ENCODE measurements at places on chromosomes 7 and 10. TPM values are rescaled to one million over a fixed set of nuclear protein-coding genes. Genes with fewer than 3 reads are reported as not detected.

SAP25 gene
- total RNA-seq = 47.4 TPM

POU6F2 gene
- total RNA-seq = not detected

NKX1-2 gene
- not detected for total RNA-seq

LRRTM3 gene
- not detected for total RNA-seq

ZDHHC4 gene
- total RNA-seq = 20.4 TPM

WNT16 gene
- total RNA-seq = not detected

XRCC2 gene
- total RNA-seq = 1.1 TPM

ZNF394 gene
- total RNA-seq = 224 TPM

PTF1A gene
- total RNA-seq = not detected

DNA sequence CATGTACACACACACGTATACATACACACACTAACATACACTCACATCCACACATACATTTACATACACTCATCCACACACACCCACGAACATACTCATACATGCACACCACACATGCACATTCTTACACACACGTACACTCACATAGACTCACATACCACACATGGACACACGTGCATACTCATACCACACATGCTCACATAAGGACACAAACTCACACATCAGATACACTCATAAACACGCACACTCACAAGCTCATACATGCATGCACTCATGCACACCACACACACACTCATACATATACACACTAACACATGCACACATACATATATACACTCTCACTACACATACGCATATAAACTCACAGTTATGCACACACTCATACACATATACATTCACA lies 1.2 kb upstream of the CALN1 start:
- H3K36me3 ChIP-seq = no peaks in the 10 kb centered on the region
- H3K4me1 ChIP-seq = no peaks in the 10 kb centered on the region
- no peak overlapping the region for H3K4me3 ChIP-seq

- no peak overlapping the region for H3K4me3 ChIP-seq
- no peaks in the 10 kb centered on the region for H3K27me3 ChIP-seq
- no peak for DNase-seq
- H3K4me1 ChIP-seq = no peaks in the 10 kb centered on the region
Observed at GRCh38 chr10:111762114-111762513, 421.5 kb downstream of the GPAM start.

DNA sequence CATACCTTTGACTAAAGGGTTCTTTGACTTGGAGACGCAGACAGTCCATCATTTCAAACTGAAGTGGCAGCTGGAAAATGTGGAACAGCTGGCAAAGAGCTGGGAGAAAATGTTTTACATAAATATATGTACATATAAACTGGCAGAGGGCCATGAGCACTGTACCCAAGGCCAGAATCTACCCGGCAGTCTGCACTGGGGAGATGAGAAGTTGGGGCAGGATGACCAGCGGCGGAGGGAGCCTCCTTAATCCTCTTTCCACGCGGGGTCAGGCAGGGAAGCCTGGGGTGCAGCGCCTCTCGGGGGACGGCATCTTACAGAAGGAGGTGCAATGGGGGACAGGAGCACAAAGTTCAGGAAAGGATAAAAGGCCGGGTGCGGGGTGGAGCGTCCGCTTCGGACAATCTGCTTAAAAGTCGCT lies 1.3 kb downstream of the GLI3 start:
- peaks cover 35% of the 10 kb centered on the region for H3K27me3 ChIP-seq
- no peak for DNase-seq
- H3K4me3 ChIP-seq = no peak overlapping the region
- no peaks in the 10 kb centered on the region for H3K36me3 ChIP-seq
- peaks cover 11% of the 10 kb centered on the region for H3K4me1 ChIP-seq

DNA sequence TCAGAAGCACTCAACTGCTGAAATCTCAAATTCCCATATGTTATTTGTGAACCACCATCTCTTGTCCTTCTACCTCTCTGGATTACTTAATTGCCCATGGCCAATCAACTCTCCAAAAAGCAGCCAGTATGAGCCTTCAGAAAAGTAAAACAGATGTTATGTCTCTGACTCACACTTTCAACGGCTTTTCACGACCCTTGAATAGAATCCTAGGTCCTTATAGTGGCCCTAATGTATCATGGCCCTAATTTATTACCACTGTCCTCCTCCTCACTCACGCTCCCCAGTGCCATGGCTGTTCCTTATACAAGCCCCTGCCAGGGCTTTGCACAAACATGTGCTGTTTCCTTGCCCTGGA lies 20.0 kb downstream of the ZNF438 start:
- no peaks in the 10 kb centered on the region for H3K4me1 ChIP-seq
- H3K27me3 ChIP-seq = no peaks in the 10 kb centered on the region
- no peak overlapping the region for H3K4me3 ChIP-seq

GRCh38 chr7:39527296-39527695 lies 38.9 kb upstream of the YAE1 start:
- no peaks in the 10 kb centered on the region for H3K4me1 ChIP-seq
- no peak overlapping the region for H3K27ac ChIP-seq
- no peak overlapping the region for H3K4me3 ChIP-seq
- H3K27me3 ChIP-seq = peaks cover 6% of the 10 kb centered on the region
- DNase-seq = no peak

- H3K36me3 ChIP-seq = peaks cover 45% of the 10 kb centered on the region
- DNase-seq = no peak
- H3K27ac ChIP-seq = no peak overlapping the region
- no peaks in the 10 kb centered on the region for H3K27me3 ChIP-seq
Observed at GRCh38 chr7:2217716-2218443, 14.9 kb downstream of the MAD1L1 start.

- no peaks in the 10 kb centered on the region for H3K4me1 ChIP-seq
- H3K4me3 ChIP-seq = no peak within 1 kb of the TSS
- no peak for DNase-seq
Observed at GRCh38 chr10:100519311-100520051, at the start of gene SEC31B. SEC31B (minus strand) TSS chr10:100519861; CDS start chr10:100516952, 2,909 bp downstream.

DNA sequence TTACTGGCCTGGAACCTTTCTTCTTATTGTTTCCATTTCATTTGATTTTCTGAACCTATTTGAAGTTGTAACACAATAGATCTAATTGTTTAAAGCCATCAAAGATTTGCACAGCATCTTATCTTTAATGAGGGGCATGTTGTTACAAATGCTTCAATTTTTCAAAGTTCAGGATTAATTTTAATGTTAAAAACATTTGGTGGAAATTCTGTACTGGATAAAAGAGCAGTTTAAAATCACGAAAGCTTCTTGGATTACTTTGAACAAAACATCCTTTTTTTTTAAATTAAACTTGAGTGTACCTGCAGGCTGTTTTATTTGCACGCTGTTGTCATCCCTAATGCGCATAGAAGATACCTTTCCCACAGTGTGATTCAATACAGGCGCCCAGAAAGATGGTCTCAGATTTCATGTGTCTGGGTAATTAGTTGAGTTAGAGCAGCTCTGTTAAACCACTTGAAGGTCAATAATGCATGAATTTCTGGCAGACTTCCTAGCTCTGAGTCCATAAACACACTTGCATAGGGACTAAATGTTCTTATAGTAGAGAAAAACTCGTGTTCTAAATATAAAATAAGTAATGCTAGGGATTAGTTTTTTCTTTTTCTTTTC lies 29.3 kb upstream of the DDX50 start:
- DNase-seq = no peak
- H3K4me3 ChIP-seq = no peak overlapping the region
- H3K4me1 ChIP-seq = no peaks in the 10 kb centered on the region
- H3K27me3 ChIP-seq = no peaks in the 10 kb centered on the region
- H3K36me3 ChIP-seq = no peaks in the 10 kb centered on the region
- H3K27ac ChIP-seq = no peak overlapping the region

DNA sequence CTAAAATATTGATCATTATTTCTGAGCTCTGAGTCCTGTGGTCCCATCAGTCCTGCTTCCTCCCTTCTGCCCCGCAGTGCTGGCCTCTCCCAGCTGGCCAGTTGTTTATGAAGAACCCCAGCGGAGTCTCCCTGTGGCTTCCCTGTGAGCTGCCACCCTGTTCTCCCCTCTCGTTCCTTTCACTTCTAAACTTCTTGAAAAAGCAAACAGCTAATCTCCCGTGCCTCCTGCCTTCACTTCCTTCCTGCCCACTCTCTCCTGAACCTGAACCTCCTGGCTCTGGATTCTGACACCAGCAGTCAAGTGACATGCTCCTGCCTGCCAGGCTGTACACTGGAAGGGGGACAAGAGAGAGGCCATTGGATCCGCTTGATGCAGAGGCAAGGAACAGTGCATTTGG lies 63.7 kb upstream of the ZPBP start:
- H3K4me1 ChIP-seq = peaks cover 12% of the 10 kb centered on the region
- no peak overlapping the region for H3K4me3 ChIP-seq
- no peak overlapping the region for H3K27ac ChIP-seq
- no peaks in the 10 kb centered on the region for H3K27me3 ChIP-seq
- peak; percentile 27 for DNase-seq

DNA sequence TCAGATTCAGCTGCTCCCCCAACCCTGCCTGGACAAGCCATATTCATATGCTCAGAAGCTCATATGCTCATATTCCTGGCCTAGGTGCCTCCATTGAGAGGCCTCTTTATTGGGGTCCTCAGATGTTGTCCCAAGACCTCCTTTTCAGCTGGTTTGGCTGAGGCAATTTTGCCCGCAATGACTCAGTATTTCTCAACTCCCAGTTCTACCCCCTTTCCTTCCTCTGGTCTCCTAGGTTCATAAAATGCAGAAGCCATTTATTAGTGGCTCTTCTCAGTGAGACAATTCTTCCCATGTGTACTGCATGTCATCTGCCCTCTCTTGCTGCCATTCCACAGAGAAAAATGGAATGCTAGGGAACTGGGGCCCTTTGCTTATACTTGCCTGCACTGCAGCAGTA lies 110.7 kb downstream of the INHBA start:
- H3K27ac ChIP-seq = no peak overlapping the region
- no peaks in the 10 kb centered on the region for H3K36me3 ChIP-seq
- H3K4me1 ChIP-seq = no peaks in the 10 kb centered on the region
- H3K4me3 ChIP-seq = no peak overlapping the region
- H3K27me3 ChIP-seq = no peaks in the 10 kb centered on the region
- no peak for DNase-seq

- peak overlapping the region; percentile 98 for H3K27ac ChIP-seq
- peak overlapping the region; percentile 72 for H3K4me3 ChIP-seq
- H3K27me3 ChIP-seq = no peaks in the 10 kb centered on the region
- peaks cover 59% of the 10 kb centered on the region for H3K4me1 ChIP-seq
- peak; percentile 18 for DNase-seq
Observed at GRCh38 chr10:3873728-3874461, 88.9 kb upstream of the KLF6 start.

- peaks cover 9% of the 10 kb centered on the region for H3K36me3 ChIP-seq
- DNase-seq = peak; percentile 66
- H3K27me3 ChIP-seq = no peaks in the 10 kb centered on the region
- peak overlapping the region; percentile 93 for H3K27ac ChIP-seq
- H3K4me3 ChIP-seq = peak overlapping the region; percentile 94
Observed at GRCh38 chr10:11164803-11165590, 147.3 kb downstream of the CELF2 start.

- peaks cover 51% of the 10 kb centered on the region for H3K4me1 ChIP-seq
- H3K27me3 ChIP-seq = no peaks in the 10 kb centered on the region
- peaks cover 5% of the 10 kb centered on the region for H3K36me3 ChIP-seq
- no peak overlapping the region for H3K27ac ChIP-seq
- DNase-seq = no peak
Observed at GRCh38 chr7:5831196-5831595, 49.4 kb upstream of the OCM start.

- no peaks in the 10 kb centered on the region for H3K36me3 ChIP-seq
- no peaks in the 10 kb centered on the region for H3K4me1 ChIP-seq
- no peak for DNase-seq
- no peak overlapping the region for H3K27ac ChIP-seq
Observed at GRCh38 chr7:50502947-50503346, 52.8 kb upstream of the FIGNL1 start.

GRCh38 chr7:8251195-8251594 lies 10.8 kb downstream of the ICA1 start:
- no peak overlapping the region for H3K4me3 ChIP-seq
- peaks cover 29% of the 10 kb centered on the region for H3K27me3 ChIP-seq
- H3K4me1 ChIP-seq = no peaks in the 10 kb centered on the region
- no peak overlapping the region for H3K27ac ChIP-seq
- no peak for DNase-seq
- no peaks in the 10 kb centered on the region for H3K36me3 ChIP-seq

DNA sequence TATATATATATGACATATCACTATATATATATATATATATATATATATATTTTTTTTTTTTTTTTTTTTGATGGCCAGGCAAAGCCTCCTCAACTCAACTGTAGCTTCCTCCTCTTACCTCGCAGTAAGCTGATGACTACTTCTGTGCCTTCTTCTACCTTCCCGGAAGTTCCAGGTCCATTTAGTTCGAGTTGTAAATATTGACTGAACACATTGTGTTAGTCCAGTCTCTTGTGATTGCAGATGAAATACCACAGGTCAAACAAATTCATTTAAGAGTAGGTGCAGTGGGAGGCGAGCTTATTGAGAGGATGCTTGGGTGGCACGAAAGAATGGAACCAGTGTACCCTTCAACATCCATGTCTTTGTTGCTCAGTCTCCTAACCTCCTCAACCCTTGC lies 144.6 kb downstream of the ST7 start:
- H3K36me3 ChIP-seq = no peaks in the 10 kb centered on the region
- no peak for DNase-seq
- no peak overlapping the region for H3K4me3 ChIP-seq
- H3K27ac ChIP-seq = no peak overlapping the region
- no peaks in the 10 kb centered on the region for H3K4me1 ChIP-seq
- no peaks in the 10 kb centered on the region for H3K27me3 ChIP-seq

GRCh38 chr7:26178272-26178960 lies 22.1 kb downstream of the HNRNPA2B1 start:
- no peaks in the 10 kb centered on the region for H3K27me3 ChIP-seq
- H3K36me3 ChIP-seq = peaks cover 2% of the 10 kb centered on the region
- no peak for DNase-seq
- H3K4me3 ChIP-seq = no peak overlapping the region
- H3K4me1 ChIP-seq = peaks cover 4% of the 10 kb centered on the region
- H3K27ac ChIP-seq = peak overlapping the region; percentile 21

GRCh38 chr7:80128918-80129317 lies 5.7 kb upstream of the GNAI1 start:
- H3K36me3 ChIP-seq = no peaks in the 10 kb centered on the region
- no peak for DNase-seq
- no peaks in the 10 kb centered on the region for H3K4me1 ChIP-seq
- peaks cover 4% of the 10 kb centered on the region for H3K27me3 ChIP-seq
- no peak overlapping the region for H3K27ac ChIP-seq

GRCh38 chr7:37732253-37732652 lies 48.7 kb downstream of the GPR141 start:
- no peaks in the 10 kb centered on the region for H3K4me1 ChIP-seq
- no peak overlapping the region for H3K4me3 ChIP-seq
- H3K27me3 ChIP-seq = no peaks in the 10 kb centered on the region
- no peak for DNase-seq
- H3K27ac ChIP-seq = no peak overlapping the region

- H3K4me3 ChIP-seq = no peak overlapping the region
- DNase-seq = no peak
- no peaks in the 10 kb centered on the region for H3K4me1 ChIP-seq
- no peaks in the 10 kb centered on the region for H3K36me3 ChIP-seq
- no peak overlapping the region for H3K27ac ChIP-seq
Observed at GRCh38 chr10:96440361-96441292, 73.1 kb downstream of the TLL2 start.

- no peak overlapping the region for H3K4me3 ChIP-seq
- H3K27ac ChIP-seq = no peak overlapping the region
- H3K36me3 ChIP-seq = no peaks in the 10 kb centered on the region
- no peaks in the 10 kb centered on the region for H3K4me1 ChIP-seq
- H3K27me3 ChIP-seq = peaks cover 6% of the 10 kb centered on the region
Observed at GRCh38 chr7:22572937-22573336, 72.9 kb upstream of the STEAP1B start.
